ENCODE measurements at places on chromosomes 4 and X. TPM values are rescaled to one million over a fixed set of nuclear protein-coding genes. Genes with fewer than 3 reads are reported as not detected.

Gene RIPPLY1
- 0.53 TPM for polyA plus RNA-seq

Gene RBMXL3
- polyA plus RNA-seq = not detected

Gene VSIG4
- polyA plus RNA-seq = 0.21 TPM

Gene MAGEC2
- polyA plus RNA-seq = not detected

Gene CYSLTR1
- polyA plus RNA-seq = 35.8 TPM

Gene PPP2R3B
- 7.3 TPM for polyA plus RNA-seq

Gene QDPR
- 48.8 TPM for polyA plus RNA-seq

Gene ATP2B3
- polyA plus RNA-seq = not detected

Gene TLR2
- 1.2 TPM for polyA plus RNA-seq

Gene ZNF732
- not detected for polyA plus RNA-seq

Gene CNKSR2
- polyA plus RNA-seq = 11.1 TPM

Gene ZC4H2
- polyA plus RNA-seq = 18.3 TPM

Gene RRH
- not detected for polyA plus RNA-seq

Gene HELT
- not detected for polyA plus RNA-seq

Gene PROM1
- polyA plus RNA-seq = not detected

Gene PPP4R3C
- not detected for polyA plus RNA-seq

Gene GLRA2
- polyA plus RNA-seq = not detected

Gene SLC38A5
- polyA plus RNA-seq = 9.4 TPM

Gene ITIH6
- not detected for polyA plus RNA-seq

Gene RPS6KA6
- polyA plus RNA-seq = not detected

All from naive thymus-derived CD4-positive, alpha-beta T cell (primary cell).